Activated naive CD4-positive, alpha-beta T cell treated with Interleukin-2 at 50 U/mL for 16 hours (primary cell): ENCODE measurements at places on chromosomes 7 and 10.

GRCh38 chr10:22442468-22442867, 97.2 kb downstream of the SPAG6 start:
- no peak for DNase-seq

DNA sequence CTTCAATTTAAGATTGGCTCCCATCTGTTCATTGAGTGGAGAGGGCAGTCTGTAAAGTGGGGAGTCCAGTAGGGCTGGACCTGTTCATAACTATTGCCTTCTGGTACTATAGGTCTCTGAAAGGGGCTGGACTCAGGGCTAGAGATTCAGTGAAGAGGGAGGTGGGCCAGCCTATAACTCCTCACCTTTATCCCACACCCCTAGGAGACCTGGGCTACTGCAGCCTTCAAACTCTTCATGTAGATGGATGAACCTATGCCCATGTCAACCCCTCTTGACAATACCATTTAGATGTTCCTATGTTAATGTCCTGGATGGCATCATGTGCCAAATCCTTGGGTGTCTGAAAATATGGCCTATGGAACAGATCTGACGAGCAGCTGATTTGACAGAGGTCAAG, 22.0 kb downstream of the MBL2 start:
- no peak for DNase-seq

DNA sequence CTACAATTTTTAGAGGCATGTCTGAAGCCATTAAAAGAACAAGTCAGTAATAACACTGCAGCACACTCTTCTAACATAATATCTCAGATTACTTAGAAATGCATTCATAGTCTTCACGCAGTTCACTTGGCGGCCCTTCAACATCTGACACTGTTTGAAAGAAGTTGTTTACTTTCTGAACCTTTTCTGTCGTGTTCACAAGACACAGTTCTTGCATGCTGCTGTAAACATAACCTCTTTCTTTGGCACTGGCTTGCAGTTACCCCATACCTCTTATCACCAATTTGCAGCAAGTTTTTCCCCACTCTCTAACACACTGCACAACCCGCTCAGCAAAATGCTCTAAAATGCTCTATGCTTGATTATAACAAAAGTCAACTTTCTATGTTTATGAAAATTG, 12.0 kb downstream of the PIP4K2A start:
- DNase-seq: no peak

- no peak for DNase-seq
These were observed 36.6 kb downstream of the SRRM3 start for GRCh38 chr7:76238326-76238725.

DNA sequence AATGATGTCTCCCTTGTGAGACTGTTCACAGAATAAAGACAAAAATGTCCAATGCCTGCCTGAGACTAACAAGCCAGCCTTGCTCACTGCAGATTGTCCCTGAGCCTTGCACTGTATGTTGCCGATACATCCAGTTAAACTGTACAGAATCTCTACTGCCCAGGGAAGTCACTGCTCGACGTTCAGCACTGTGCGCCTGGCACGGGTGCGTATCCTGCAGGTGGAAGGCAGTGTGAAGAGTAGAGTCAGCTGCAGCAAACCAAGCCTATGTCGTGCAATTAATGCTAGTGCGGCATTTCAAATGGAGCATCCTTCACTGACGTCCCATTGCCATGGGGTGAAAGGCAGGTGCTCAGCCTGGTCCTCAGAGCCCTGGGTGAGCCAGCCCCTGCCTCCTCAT, 132.9 kb downstream of the TNS3 start:
- DNase-seq: no peak

- no peak for DNase-seq
These were observed 22.6 kb downstream of the COL1A2 start for GRCh38 chr7:94417306-94417705.

DNA sequence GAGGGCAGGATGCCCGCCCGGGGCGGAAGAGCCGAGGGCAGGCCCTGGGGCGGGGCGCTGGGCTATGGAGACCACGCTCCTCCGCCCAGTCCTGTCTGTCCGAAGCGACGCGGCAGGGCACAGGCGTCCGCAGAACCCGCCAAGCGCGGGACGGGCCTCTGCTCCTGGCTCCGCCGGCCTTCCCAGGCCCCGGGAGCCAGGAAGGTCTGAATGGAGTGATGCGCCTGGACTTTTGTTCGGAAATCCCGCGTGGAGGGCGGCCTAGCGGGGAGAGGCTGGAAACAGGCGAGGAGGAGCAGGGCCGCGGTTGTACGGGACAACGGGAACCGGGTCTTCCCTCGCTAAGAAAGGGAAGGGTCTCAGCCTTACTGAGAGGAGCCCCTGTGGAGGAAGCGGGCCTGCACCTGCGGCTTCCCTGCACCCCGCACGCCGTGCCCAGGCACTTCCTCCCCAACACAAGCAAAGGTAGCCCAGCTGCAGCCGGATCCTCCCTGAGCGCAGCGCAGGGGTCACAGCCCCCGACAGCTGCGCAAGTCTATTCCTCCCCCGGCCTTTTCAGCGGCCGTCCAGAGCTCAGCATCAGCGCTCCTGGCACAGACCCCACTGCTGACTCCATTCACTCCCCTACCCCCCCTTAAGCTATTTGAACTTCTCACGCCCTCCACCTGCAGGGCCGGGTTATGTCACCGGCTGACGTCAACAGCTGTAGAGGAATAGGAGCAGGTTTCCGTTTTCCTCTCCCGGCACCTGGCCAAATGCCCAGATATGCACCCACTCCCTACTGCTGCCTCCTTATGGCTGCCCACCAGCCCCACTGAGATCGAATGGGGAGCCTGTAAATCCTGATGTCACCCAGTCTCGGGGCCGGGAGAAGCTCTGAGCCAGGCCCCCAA, 143.2 kb upstream of the RET start:
- DNase-seq: no peak

GRCh38 chr7:30596014-30596641, 1.4 kb downstream of the GARS1 start:
- peak; percentile 32 for DNase-seq

DNA sequence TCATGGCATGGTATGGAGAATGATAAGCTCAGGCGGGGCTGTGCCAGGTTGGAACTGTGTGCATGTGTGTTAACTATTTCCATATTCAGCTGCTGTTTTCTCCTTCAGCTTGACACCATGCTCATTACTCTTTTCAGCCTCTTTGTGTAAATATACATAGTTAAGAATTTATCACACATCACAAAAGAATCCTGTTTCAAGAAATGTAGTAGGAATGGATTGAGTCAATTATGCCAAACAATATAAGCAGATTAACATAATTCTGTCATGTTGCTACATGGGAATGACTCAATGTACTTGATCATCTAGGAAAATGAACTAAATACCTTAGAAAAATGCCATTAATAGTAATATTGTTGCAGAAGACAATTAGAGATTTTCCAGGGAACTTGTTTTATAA, 687.4 kb downstream of the PARD3 start:
- DNase-seq: no peak

DNA sequence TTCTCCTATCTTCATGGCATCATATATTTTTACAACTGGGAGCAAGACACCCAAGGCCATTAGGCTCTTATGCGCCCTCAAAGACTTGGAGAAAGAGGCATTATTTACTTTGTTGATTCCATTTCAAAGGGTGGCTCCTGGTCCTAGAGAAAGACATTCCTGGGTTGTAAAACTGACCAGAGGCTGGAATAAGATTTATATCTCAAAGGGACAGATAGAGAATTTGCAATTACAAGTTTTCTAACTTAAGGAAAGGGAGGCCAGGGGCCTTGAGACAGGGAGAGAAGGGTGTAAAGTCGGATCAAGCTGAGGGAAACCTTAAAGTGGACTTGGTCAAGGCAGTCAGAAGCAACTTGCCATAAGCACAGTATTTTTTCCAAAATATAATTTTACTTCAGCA, 1086.0 kb downstream of the SORCS3 start:
- no peak for DNase-seq

DNA sequence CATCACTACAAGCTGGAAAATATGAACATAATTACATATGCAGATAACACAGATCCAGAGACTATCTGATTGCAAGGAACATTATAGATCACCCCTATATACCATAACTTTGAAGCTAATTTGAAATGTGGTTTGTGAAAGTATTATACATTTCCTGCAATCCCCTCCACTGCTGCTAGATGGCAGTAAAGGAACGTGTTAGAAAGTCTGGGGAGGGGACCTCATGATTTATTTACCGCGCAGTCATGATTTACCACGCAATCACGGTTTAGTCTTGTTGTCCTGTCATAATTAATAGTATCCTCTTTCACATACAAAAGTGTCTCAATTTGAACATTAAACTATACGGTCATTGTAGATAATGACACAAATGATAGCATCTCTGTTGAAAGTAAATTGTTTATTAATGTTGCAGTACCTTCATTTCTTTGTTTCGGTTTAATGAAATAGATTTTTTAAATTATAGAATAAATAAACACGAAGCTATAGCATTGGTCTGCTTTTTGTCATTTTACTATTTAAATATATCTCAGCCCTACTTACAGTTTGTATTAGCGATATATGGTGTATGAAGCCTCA, 145.3 kb upstream of the PRSS1 start:
- DNase-seq: peak; percentile 44
